ENCODE measurements at places on chromosomes 3 and 15. TPM values are rescaled to one million over a fixed set of nuclear protein-coding genes. Genes with fewer than 3 reads are reported as not detected.

Gene PARP14
- total RNA-seq: 376 TPM

DNA sequence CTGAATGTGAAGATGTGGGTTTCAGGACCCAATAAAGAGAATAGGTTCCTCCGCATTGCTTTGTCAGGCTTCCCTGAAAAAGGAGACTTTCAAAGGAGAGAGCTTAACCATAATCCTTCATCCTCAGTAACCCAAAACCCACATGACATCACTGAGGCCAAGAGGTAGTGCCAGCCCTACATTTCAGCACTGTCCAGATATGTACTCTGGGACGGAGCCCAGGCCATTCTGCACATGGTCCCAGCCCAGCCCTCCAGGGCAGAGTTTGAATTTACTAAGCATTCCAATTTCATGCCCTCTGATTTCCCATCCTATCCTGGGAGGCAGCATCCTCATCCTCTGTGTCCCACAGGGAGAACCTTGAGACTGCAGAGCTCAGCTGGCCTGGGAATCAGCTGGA is 210.5 kb downstream of the GABRB3 start:
- no peak for DNase-seq

DNA sequence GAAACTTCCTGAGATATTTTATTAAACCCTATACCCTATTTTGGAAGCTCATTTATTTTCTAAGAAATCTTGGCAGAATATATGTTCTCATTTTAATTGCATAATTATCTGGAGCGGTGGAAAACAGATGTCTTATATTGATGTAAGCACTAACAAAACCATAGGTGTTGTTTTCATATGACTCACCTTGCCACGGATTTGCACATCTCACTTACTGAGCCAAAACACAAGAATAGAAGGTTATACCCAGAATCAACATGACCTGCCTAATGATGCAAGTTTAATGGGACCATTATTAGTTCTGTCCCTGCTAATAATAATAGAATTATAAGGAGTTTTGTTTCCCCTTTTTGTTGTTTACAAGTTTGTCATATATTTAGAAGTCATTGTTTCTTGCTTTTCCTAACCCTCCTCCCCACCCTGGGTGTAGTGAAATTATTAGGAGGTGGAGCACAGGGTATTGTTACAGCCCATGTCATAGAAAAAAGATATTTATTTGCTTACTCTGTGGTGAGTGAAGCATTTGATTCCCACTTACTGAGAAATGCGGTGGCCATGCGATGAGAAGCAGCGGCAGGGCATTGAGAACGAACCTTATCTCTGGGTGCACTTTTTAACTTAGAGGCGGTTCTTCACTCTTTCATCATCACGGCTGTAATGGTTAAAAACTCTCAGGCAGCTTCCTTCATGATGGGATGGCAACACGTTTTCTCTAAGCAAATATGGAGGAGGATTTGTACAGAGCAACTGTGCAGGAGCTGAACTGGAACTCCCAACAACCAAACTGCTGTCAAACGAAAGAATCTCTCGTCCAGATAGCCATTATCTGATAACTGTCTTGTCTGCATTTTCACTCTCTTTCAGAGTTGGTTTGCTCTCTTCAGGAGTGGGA is 521 bp downstream of the IL5RA start:
- no peak for DNase-seq

Gene CCDC9B
- 22.3 TPM for total RNA-seq

- DNase-seq: no peak
Observed at GRCh38 chr3:137647179-137647578, 116.9 kb upstream of the SOX14 start.

- DNase-seq: no peak
Observed at GRCh38 chr3:20125897-20126296, 60.1 kb downstream of the SGO1 start.

- no peak for DNase-seq
Observed at GRCh38 chr3:156149876-156150275, 29.5 kb downstream of the KCNAB1 start.

DNA sequence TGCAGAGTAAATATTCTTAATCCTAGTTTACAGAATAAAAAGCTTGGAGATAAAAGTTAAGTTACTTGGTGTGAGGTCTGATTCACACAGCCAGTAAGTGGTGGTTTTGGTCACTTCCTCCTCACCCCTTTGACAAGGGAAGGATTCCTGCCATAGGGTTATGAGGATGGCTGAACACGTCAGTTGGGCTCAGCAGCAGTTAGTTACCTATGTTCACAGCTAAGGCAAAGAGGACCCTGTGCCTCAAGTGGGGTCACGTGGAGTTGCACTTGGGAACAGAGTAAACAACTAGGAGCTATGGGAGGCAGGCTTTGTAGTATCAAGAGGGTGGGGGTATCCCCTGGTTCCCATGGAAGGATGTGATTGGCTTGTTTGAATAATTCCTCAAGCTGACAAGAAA is 232.2 kb downstream of the UBE2E2 start:
- DNase-seq: no peak

DNA sequence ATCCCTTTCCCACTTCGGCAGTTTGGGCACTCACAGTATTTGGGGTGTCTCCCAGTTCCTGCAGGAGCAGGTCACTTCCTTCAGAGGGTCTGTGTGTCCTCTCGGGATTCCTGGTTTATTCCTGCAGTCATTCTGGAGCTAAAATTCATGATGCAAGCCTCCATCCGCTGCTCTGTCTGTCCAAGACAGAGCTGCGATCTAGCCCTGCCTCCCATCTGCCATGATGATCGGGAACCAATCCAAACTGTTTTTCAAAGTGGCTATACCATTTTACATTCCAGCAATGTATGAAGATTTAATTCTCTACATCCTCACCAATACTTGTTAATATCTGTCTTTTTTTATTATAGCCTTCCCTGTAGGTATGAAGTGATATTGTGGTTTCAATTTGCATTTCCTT is 273.0 kb downstream of the EPHB1 start:
- no peak for DNase-seq

DNA sequence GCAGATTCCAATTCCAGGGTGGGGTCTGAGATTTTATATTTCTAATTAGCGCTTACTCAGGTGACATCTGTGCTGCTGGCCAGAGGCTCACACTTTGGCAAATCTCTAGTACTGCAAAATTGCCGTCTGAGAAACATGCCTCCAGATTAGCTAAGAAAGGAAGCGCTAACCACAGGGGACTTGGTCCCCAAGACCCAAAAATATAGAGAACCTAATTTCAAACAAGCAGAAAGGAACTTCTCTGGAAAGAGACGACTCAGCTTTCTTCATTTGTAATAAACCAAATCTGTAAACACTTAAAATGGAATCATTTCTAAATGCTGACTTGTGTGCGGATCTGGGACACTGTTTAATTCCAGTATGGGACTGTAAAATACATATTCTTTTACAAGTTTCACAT is 55.7 kb downstream of the B3GNT5 start:
- no peak for DNase-seq

Gene RTP3
- not detected for total RNA-seq

DNA sequence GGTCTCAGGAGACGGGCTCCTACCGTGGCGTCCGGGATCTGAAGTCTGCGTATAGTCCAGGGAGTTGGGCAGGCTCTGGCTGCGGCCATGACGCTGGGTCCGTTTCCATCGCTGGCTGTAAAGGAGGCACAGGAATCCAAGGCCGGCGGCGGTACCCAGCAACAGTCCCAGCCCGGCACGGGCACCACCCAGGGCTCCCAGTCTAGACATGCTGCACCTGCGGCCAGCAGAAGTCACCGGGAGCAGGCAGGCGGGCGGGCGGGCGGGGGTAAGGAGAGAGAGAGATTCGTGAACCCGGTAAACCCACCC is 526 bp downstream of the RMDN3 start:
- peak; percentile 37 for DNase-seq

DNA sequence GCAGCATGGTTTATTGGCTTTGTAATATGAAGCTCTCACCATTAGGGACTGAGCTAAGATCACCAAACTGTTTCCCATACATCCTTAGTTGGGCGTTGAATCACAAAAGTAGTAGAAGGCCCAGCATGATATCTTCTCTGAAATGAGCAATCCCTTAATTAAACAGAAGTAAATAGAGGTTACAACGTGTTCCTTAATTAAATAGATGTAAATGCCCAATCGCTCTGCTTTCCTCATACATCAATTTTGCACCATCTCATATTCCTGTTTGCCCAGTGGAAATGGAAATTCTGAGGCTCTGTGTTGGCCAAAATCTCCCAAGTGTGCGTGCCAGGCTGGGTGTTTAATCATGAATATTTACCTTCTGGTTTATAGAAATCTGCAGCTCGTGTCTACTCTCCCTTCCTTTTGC is 107.4 kb upstream of the FOXB1 start:
- DNase-seq: no peak

DNA sequence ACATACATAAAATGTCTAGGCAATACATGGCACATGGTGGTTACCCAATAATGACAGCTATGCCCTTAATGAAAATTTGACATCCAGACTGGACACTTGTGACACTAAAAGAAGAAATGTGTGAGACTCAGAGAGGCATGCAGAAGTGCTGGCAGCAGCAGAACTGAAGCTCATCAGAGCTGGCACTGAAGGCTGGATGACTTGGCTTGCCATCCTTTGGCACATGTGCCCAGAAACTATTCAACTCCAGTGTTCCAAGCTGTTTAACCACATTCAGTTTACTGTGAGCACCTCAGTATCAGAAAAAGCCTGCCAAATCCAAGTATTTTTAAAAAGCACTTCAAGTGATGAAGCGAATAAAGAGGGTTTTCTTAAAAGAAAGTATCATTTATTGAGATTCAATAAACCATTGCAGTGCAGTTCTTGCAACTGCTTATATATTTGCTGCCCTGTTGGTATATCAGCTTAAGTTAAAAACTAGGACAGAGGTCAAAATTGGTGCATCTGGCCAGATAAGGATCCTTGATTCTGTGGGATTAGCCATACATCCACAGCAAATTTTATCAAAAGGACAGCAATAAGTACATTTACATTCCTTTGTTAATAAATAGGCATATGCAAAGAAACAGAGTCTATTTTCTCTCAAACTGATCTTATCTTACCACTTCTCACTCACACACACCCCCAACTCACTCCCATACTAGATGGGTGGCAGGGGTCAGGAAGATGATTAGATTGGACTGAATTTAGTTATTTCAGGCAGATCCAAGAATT is 15.8 kb downstream of the IGSF11 start:
- DNase-seq: no peak

Gene NR2E3
- 3.1 TPM for total RNA-seq

DNA sequence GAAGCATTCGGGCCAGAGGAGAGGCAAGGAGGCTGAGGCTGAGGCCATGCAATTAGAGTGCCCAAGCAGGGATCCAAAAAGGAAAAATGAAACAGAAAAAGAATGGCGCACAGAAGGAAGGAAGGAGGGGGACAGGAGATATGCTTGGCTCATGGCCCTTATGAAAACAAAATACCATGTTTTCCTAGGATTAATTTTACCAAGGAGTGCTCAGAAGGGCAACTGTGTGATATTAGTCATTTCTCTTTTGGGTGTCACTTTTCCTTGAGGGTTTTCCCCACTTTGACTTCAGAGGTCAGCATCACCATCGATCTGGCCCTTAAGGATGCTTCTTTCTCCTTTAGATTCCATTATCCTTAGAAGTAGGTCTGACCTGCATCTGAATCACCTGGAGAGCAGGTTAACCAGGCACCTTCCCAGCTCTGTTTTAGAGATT is 1.4 kb downstream of the PARP14 start:
- no peak for DNase-seq

GRCh38 chr3:193599393-193599792 is 6.4 kb downstream of the OPA1 start:
- DNase-seq: no peak
